Activated effector memory CD4-positive, alpha-beta T cell treated with Interleukin-2 at 50 U/mL for 16 hours (primary cell): ENCODE measurements at places on chromosomes 7 and 10.
A peak's percentile ranks its signal among the peaks of the same experiment; 100 is the strongest.

DNA sequence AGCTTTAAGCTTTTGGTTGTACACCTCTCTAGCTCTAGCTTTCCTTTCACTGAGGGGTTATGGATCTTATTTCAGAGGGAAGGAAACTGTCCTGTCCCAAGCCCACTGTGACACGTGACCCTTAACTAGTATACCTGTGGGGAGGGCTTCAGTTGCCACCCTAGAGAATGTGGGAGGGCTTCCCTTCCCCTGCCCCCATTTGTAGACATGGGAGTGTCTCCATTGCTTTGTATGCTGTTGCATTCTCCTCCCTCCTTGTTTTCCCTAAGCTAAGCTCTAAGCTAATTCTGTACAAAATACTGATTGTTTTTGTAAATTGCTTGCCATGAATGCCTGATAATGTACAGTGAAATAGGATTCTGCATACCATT, 11.2 kb downstream of the LUC7L2 start:
- DNase-seq = no peak

DNA sequence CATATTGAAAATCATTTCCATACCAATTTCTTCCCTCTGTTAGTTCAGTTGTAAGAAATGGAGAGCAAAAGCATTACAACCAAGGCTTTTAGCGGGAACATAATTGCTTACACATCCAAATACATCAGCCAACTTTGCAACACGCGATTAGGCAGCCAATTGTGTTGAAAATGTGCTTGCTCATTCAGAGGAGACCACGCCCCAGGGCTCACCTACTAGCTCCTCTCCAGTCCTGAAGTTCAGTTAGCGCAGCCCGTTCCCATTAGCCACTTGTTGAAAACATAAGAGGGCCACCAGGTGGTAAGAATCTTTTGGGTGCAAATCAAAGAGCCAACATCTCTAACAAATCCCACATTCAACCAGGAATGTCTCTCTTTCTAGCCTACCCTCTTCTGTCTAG, 213.2 kb upstream of the MDFIC start:
- DNase-seq = no peak

DNA sequence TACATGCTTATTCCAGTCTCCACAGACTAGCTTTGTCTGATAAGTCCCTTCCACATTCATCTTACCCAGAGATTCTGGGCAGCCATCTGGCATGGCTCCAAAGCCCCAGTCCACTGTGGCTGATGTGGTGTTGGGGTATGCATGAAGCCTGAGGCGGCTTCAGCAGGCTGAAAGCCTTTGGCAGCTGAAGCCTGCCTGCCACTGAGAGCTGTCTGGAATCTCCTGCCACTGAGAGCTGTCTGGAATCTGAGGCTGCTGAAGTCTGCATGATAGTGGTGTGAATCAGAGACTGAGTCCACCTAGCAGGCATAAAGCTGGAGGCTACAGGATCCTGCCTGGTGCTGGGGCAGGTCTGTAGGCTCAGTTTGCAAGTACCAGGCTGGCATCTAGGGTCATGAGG, 87.1 kb downstream of the DYNC1I1 start:
- no peak for DNase-seq

DNA sequence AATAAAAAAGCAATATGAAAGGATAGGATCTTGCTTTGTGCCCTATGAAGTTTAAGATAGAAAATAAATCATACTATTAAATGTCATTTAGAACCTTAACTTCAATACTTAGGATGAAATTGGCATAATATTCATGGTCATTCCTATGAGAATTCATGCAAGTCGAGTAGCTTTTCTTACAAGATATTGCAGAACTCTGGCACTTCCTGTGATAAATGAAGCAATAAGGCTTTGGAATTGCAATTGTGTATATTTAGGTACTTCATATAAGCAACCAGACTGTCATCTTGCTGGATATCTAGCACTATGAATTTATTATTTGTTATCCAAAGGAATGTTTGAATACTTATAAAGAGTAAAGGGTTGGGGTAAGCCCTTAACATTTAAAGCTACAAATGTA, 116.5 kb downstream of the ZNF438 start:
- no peak for DNase-seq

DNA sequence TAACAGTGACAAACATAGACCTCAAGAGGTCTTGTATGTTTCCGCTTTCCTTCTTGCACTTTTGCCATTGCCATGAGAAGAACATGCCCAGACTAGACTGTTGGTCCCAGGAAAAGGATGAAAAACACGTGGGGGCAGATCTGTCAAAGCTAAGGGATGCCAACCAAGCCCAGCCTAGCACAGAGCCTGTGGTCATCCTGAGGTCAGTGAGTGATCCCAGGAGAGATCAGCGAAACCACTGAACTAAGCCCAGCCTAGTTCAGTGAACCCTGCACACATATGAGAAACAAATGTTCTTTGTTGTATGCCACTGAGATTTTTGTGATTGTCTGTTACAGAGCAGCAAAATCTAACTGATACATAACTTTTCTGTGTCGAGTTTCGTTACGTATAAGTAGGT, 718.8 kb downstream of the MAGI2 start:
- DNase-seq = no peak

GRCh38 chr7:45921699-45922519, 837 bp upstream of the IGFBP3 start:
- DNase-seq = no peak

GRCh38 chr7:68173513-68173912, 1176.9 kb downstream of the TYW1 start:
- DNase-seq = no peak

DNA sequence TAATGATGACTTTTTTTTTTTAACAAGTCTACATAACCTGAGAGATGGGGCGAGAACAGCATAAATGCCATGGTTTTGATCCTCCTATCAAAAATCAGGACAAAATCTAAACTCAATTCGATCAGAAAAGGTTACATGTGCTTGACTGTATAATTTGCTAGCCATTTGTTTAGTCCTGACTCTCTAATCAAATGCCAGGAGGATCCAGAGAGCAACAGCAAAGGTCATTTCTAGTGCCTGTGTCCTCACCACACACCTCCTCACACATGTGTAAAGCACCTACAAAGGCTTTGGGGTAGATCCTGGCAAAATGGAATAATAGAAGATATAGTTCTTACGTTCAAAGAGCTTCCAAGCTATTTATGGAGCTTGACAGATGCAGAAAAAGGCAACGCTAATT, 11.0 kb upstream of the FAS start:
- no peak for DNase-seq

- DNase-seq = peak; percentile 6
Observed at GRCh38 chr7:106604303-106604924, 56.5 kb downstream of the CCDC71L start.

DNA sequence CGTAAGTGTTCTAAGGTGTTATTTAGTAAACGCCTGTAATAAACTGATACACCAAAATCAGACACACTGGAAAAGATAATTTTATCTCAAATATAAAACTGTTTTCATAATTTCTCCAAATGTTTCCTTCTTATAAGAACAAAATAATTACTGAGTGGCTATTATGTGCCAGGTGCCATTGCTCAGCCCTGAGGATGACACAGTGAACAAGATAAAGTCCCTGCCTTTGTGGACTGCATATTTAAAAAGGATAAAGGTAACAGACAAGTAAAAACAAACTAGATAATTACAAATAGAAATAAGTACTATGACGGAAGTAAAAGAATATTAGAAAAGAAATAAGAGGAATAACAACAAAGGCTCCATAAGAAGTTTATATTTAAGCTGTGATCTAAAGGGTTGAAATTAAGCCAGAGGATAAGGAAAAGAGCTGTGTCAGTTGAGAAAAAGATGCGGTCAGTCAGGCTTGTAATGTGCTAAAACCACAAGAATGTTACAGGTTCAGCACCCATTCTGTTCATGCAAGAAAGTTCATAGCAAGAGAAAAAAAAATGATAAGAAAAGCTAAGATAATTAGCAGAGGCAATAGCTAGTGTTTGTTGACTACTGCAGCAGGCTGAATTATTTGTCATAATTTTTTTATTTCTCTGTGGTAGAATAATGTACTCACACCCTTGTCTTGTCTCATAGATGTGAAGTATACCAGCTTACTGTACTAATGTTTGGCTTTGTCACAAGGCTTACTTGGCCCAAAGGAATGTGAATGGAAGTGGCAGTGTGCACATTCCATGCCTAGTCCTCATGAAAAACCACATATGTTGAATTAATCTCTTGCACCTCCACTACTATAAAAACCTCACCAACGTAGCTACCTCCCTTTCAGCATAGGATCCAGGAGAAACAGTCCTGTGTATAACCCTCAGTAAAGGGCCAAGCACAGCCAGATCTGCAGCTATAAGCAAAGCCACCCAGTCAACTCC, 75.1 kb downstream of the CRPPA start:
- no peak for DNase-seq

- DNase-seq = no peak
Observed at GRCh38 chr7:132029369-132030085, 473.1 kb upstream of the PODXL start.

GRCh38 chr7:148962823-148963582, 65.3 kb downstream of the PDIA4 start:
- DNase-seq = peak; percentile 57

DNA sequence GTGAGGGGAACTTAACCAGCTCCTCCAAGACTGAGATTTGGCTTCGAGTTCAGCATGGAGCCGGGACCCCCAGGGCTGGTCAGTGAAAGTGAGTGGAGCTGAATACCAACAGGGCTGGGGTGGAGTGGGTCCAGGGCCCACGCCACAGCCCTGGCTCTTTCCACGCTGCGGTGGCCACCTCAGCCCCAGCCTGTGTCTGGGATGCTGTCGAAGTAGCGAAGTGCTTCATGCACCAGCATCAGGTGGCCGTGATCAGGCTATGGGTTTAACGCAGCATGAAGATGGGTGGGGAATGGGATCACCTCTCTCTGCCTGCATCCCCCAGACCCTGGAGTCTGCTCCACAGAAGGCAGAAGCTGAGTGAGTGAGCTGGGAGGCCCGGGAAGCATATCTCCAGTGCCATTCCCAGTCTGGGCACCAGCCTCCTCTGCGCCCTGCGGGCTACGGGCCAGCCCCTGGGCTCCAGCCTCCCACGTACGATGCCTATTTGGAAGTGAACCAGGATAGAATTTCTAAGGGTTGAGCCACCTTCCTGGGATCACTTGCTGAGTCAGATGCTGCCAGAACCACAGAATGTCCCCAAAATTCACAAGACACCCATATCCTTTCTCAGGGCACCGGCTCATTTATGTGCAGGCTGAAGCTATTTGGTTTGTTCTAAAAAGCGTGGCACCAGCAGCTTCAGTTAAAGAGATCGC, 131.1 kb upstream of the CHST15 start:
- DNase-seq = no peak

- DNase-seq = no peak
Observed at GRCh38 chr10:67119651-67120050, 193.8 kb downstream of the LRRTM3 start.

- no peak for DNase-seq
Observed at GRCh38 chr7:26550492-26550891, 258.8 kb downstream of the SNX10 start.

DNA sequence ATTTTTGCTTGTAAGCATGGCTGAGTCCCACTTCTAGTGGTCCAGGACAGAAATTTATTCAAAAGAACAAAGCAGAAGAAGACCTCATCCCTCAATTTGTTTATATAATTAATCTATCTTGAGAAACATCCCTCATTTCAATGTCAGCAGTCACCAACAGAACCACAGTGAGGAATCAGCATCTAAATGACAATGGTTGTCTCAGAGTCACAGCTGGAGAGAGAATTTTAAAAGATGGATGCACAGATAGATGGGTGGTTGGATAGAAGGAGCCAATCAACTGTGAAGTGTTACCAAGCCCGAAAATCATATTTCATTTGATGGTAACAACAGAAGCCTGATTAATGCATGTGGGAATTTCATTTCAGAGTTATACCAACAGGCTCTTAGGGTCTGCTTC, 55.0 kb downstream of the ICA1 start:
- DNase-seq = no peak

GRCh38 chr7:148485618-148486017, 104.9 kb upstream of the C7orf33 start:
- no peak for DNase-seq

- no peak for DNase-seq
Observed at GRCh38 chr7:130752424-130752823, 18.4 kb upstream of the KLF14 start.

- no peak for DNase-seq
Observed at GRCh38 chr7:130988443-130988842, 254.4 kb upstream of the KLF14 start.

DNA sequence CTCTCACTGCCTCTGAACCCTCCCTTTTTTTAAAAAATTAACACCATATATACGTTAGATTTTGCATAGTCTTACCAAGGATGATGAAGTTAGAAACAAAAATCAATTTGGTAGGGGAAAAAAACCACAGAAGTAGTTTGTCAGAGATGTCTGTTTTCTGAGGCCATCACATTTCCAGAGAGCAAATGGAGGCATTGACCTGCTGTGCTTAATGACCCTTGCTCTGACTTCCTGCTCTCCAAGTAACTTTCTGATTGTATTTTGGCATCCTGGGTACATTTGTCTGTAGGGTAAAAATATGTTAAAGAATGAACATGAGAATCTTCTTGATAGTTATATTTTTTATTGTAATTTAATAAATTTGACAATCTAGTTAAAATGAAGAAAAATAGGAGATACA, 140.2 kb downstream of the LCOR start:
- no peak for DNase-seq

DNA sequence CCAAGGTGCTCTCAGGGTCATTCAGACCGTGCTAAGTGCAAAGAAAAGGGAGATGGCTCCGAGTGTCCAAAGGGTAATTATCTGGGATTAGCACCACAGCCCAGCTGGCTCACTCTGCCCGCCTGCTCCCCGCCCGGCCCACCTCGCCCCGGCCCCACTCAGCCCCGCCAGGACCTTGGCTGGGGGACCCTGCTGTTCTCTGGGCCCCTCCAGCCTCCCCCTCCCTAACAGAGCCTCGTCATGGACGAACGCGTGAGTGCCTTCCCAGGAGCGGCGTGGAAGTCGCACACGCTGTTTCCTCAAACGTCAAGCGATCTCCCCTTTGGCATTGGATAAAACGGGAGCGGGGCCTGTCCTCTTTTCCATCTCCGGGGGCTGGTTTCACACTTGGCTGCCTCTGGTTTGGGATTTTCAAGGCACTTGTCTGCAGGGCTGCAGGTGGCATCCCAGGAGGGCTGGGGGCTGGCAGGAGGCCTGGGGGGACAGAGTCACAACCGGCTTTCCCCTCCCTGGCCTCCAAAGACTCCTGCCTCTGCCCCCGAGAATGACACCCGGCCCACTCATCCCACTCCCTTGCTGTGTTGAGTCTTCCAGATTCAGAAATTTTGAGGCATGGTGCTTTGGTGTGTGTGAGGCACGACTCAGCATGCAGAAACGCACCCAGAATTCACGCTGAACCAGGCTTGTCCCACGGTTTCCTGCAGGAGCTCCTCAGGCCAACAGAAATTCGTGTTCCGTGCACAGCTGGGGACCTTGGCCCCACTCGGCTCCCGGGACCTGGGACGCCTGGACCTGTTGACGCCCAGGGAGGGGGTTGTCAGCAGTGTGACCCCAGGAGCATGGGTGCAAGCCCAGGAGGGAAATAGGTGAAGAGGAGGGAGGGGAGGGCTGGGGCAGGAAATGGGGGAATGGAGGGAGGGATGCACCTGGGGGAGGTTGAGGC, 110.0 kb downstream of the PDGFA start:
- no peak for DNase-seq

- no peak for DNase-seq
Observed at GRCh38 chr10:46540412-46541016, 15.9 kb downstream of the GPRIN2 start.

GRCh38 chr10:130351466-130352290, 215.5 kb downstream of the GLRX3 start:
- no peak for DNase-seq
